ENCODE measurements at places on chromosomes 6 and 20.

DNA sequence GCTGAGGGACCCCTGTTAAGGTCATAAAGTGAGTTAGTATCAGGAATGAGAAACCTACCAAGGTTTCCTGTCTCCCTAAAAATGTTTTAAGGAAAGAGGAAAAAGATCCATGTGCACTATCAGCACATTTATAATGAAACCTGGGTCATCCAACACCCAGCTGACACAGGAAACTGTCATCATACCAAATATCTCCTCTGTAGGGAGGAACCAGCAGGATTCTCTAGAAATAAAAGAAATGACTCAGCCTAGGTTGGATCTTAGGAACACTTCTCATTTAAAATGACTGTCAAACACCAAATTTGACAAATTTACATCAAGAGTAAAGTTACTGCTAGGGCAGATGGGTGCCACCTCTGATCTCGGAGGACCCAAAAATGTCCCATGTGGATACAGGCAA, 21.7 kb downstream of the GFOD1 start:
- DNase-seq: no peak

GRCh38 chr6:134073161-134073560, 20.7 kb upstream of the SLC2A12 start:
- DNase-seq: no peak

GRCh38 chr20:46399401-46399800, 7.0 kb downstream of the ELMO2 start:
- no peak for DNase-seq

- no peak for DNase-seq
Measured at GRCh38 chr6:3363296-3364025, 93.4 kb downstream of the SLC22A23 start.

GRCh38 chr6:30626484-30627366, at the start of gene ATAT1:
Gene ATAT1, plus strand, starts transcription at chr6:30626874.
- DNase-seq: no peak

GRCh38 chr20:59152559-59153354, 10.9 kb upstream of the ZNF831 start:
- DNase-seq: no peak

GRCh38 chr20:50903353-50904051, 27.7 kb downstream of the ADNP start:
- no peak for DNase-seq

DNA sequence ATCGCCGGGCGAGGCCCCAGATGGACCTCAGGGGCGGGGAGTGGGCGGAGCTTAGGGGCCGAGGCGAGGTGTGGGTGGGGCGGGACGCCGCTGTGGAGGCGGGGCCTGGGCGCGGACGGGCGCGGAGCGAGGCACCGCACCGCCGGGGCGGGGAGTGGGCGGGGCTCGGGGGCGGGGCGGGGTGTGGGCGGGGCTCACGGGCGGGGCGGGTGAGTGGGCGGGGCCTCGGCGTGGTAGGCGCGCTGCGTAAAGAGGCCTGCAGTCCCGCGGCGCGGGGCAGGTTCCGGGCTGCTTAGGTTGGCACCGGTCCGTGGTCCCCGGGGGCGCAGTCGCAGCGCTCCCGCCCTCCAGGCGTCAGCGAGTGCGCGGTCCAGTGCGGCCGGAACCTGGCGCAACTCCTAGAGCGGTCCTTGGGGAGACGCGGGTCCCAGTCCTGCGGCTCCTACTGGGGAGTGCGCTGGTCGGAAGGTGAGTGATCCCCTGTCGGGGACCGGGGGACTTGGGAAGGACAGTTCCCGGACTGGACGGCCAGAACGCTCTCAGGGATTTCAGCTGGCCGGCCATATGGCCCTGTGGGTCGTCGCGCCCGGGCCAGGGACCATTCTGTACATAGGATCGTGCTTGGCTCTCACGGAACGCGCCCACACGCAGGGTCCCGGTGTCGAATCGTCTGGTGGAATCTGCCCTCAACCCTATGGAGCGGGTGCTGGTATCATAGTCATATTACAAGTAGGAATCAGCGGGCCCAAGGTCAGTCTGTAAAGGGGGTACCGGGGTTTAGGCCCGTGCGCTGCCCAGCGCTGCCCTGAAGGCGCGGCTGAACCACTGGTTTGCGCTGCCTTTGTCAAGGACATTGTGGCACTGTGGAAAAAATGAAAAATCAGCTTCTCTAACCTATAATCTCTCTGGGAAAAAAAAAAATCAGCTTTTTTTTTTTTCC, at the start of gene NQO2:
NQO2 (plus strand) TSS at position 277 of the 940 bp plus-strand sequence. CDS start 6,659 bp downstream, outside the sequence.
- no peak for DNase-seq

DNA sequence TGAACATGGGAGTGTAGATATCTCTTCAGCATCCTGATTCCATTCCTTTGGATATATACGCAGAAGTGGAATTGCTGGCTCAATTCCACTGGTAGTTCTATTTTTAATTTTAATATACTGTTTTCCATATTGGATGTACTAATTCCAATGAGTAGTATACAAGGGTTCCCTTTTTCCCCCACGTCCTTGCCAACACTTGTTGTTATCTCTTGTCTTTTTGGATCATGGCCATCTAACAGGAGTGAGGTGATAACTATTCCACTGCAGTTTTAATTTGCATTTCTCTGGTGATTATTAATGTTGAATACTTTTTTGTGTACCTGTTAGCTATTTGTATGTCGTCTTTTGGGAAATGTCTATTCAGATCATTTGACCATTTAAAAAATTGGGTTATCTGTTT, 91.5 kb downstream of the ZFAND3 start:
- no peak for DNase-seq

DNA sequence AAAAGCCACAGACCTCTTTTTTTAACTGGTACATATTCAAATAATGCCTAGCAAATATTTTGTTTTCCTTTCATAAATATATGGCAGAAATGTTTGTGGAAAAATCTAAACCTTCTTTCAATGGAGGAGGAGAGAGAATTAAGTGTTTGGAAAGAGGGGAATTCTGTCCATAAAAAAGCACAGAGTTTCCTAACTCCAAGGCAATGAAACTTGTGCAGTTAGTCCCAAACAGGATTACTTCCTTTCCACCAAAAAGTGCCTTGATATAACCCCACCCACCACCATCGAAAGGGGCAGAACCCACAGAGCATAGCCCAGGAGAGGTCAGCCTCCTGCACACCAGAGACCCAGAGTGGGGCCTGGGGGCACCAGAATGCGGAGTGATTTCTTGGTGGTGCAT, 106.3 kb downstream of the OGFRL1 start:
- no peak for DNase-seq

DNA sequence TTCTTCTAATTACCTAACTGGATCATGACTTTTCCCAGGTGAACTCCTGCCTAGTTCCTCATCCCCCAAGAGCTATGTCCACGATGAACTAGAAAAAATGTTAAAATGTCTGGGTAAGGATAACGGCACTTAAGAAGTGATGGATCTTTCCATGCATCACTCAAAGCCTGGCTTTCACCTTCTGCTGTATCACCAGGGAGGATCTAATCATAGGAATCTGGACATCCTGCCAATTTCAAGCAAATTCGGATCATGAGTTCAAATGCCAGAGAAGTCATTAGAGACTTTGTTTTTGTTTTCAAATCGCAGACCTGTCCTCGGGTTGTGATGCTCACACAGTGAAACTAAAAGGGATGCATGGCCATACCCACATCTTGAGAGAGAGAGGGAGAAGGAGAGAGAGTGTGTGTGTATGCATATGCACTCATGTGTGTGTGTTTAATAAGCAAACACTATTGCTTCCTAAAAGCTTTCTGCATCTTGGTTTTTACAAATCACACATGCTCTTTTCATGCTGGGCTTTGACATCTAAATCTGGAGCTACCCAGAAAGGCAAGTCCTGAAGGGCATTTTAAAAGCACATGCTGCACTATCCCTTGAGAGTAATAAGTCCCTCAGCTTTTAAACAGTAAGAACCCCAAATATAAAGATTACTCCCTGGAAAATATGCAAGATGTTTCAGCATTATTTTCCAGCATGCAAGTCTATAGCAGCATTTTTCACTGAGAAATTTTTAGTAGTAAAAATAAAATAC, 524.6 kb upstream of the NOX3 start:
- no peak for DNase-seq

DNA sequence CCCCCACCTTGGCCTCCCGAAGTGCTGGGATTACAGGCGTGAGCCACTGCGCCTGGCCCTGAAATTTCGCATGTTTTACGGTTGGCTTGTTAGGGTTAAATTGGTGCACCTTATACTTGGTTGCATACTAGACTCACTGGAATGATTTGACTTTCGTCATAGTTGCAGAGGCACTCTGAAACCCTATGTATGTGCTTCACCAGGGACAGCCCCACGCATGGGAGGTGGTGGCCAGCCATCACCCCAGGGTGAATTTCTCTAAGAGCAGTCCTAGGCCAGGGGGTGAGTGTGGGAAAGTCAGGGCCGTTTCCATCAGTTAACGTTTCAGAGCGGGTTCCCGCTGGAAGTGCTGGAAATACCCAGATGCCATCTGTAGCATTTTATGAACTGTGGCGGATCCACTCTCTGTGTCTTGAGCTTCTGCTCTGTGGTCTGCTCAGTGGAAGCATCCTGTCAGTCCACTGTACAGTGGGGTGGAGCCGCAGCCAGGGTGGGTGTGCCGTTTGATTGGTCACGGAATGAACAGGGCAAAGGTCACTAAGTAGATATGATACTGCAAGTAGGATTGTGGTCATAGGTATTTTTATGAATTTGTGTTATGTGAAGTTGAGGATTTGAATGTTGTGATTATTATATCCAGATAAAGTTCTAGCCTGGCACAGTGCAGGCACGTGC, 13.2 kb downstream of the DNAJC5 start:
- no peak for DNase-seq

DNA sequence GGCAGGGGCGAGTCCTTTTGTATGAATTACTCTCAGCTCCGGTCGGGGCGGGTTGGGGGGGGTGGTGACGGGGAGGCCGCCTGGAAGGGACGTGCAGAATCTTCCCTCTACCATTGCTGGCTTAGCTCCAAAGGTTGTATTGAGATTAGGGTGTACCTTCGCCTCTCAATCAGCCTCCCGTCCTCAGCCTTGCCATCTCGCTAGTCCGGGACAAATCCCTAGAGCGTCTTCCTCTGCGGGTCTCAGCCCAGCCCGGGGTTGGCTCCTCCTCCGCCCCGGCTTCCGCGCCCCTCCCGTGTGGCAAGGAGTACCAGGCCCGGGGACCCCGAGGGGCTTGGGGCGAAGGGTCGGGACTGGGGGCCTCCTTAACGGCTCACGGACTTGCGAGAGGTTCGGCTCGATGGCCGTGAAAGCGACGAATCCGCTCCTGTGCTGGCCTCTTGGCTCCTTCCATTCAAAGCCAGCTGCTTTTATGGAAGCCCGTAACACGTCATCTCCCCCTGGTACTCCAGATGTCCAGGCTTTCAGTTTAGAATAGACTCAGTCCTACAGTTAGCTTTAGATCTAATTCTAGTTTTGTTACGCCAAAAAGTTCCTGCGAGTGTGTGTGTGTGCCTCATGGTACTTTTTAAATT, 636 bp upstream of the EEF1A1 start:
- peak; percentile 63 for DNase-seq

GRCh38 chr6:88611721-88612120, 351.7 kb downstream of the RNGTT start:
- no peak for DNase-seq

DNA sequence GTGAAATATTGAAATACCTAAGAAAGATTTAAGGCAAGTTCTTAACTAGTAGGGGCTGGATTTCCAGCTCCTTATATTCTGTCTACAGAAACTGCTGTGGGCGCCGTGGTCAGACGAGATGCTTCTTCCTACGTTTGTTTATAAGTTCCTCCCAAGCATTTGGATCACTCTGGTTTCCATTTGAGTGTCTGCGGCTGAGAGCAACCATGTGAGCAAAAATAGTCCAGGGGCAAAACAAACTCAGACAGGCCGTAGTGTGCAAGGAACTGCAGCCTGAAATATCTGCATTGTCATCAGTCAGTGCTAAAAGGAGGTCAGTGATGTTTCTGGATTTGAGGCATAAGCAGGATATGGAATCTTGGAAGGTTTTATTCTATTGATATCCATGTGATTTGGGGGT, 485.9 kb upstream of the JAG1 start:
- DNase-seq: peak; percentile 44

DNA sequence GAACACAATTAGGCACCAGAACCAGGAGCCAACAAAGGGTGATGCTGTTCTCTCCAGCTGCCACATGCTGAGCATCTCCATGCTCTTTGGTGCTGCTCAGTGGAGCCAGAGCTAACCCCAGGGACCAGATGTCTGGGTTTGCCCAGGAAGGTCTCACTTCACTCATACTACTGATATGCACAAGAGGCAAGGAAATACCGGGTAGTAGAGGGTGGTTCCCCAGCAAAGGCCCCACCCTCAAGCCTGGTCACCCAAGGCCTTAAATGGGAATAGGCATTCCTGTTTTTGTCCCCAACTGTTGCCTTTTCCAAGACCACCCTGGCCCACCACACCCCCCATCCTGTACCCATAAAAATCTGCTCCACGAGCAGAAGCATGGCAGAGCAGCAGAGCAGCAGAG, 204.5 kb upstream of the TAB2 start:
- DNase-seq: no peak

DNA sequence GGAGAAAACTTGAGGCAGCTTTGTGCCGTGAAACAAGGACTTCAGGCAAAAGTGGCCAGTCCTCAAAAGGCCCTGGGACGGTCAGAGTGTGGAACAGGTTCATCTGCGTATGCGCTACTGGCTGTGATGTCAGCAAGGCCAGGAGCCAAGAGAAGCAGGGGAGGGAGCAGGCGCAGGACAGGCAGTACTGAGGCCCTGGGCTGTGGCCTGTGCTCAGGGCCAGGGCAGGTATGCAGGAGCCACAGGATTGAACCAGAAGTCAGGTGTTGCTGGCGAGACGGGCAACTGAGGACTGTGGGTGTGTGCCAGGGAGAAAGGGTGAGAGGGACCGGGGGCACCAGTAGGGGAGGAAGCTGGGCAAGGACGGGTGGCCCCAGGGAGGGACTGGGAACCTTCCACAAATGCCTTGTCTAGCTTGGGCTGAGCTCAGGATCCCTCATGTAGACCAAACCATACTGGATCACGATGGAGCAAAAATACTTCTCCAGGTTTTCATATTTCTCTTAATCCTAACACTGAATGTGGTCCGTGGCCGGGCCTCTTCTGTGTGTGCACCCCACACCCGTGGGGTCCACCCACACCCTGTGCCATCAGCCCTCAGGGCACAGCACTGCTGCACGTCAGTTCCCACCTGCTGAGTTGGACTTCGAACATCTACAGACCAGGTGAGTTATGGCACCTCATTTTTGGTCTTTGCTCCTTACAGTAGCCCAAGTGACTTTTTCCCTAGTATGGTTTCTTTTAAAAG, 46.9 kb downstream of the GINS1 start:
- DNase-seq: no peak

DNA sequence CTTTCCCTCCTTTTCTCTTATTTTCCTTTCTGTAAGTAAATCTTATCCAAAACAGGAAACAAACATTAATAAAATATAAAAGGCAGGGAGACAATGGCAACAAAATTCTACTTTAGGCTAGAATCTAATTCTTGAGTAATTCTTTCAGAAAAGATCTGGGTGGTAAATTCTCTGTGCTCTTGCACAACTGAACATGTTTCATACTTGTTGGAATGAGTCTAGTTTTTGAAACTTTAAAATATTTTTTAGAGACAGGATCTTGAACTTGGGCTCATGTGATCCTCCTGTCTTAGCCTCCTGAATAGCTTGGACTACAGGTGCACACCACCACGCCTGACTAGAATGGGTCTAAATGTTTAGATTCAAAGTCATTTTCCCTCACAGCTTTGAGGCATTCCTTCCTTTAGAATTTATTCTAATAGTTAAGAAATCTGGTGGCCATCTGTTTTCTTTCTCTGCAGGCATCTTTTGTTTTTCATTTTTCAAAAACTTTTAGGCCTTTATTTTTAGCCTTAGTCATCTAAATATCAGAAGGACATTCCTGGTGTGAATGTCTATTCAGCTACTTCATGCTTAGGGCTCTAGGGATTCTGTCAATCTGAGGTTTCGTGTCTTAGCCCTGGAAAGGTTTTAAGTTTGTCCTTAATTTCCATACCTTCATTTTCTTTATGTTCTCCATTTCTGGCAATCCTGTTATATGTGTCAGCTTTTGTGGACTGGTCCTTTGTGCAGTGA, 76.5 kb downstream of the CDKAL1 start:
- DNase-seq: no peak

All from non-pigmented ciliary epithelial cell (primary cell).